ENCODE measurements at places on chromosomes 11 and 22.

DNA sequence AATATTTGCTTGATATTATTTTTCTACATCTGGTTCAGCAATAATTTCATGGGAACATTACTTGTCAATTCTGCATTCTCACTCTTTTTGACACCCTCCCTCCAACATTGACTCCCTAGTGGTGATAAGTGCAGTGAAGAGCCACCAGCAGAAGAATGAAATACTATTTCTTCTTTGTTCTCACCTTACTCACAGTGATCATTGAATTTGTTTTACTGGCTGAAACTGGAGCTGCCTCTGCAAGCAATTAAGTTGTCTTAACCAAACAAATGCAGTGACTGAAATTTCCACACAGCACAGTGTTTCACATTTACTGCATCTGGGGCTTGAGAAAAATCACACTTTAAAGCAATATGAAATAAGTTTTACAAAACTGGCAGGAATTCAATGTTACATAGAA lies 189.8 kb downstream of the JRKL start:
- DNase-seq: no peak

DNA sequence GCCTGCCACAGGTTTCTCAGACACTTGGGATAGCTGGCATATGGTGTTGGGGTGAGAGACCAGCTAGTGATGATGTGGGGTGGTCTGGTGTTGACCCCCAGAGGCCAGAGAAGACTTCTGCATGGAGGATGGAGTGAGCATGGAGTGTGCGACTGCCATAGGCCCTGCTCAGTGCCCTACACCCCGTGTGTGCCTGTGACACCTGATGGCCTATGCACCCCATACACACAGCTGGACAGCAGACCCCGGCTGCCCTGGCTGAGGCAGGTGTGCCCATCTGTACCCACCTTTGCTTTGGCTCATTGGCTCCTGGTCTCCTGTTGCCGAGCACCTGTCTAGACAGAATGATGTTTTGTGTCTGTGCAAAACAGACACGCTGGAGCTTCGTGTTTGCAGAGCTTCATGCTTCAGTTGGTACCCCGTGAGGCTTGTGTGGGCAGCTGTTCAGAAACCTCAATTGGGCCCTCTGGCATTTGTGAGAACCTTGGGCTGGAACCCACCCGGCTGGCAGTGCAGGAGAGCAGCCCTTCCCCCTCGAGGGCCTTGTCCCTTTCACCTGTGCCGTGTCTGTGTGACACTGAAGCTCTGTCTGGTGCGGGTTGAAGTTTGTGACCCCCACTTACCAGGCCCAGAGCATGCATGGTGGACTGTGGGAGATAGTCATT lies 27.6 kb downstream of the BCR start:
- no peak for DNase-seq

GRCh38 chr11:20277014-20277413 lies 86.5 kb upstream of the HTATIP2 start:
- no peak for DNase-seq

DNA sequence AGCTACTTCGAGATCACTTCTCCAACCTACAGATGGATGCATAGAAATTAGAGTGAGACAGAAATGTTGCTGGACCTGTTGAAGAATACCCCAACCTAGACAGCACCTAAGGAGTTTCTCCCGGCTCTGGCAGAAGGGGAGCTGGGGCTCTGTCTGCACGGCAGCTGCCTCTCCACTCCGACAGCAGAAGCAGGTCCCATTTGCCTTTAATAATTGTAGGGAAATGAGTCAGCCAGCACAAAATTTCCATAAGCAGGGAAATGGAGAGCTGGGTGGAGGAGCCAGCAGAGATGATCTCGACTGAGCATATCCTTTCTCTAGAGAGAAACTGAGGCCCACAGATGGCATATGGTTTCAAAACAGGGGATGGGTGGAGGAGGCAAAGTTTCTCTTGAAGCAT lies 80.1 kb downstream of the EFCAB6 start:
- DNase-seq: no peak

DNA sequence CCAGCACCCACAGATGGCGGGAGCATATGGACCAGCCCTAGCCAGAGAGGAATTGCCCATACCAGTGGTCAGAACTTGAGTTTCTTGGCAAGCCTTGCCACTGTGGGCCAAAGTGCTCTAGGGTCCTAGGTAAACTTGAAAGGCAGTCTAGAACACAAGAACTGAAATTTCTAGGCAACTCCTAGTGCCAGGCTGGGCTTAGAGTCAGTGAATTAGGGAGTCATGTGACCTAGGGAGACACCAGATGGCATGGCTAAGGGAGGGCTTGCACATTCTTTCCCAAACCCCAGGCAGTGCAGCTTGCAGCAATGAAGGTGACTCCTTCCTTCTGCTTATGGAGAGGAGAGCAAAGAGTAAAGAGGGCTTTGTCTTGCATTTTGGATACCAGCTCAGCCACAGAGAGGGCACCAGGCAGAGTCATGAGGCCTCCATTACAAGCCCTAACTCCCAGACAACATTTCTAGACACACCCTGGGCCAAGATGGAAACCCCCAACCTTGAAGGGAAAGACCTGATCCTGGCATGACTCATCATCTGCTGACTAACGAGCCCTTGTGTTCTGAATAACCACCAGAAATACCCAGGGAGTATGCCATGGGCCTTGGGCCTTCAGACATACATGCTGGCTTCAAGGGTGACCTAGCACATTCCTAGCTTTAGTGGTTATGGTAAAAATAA lies 19.2 kb upstream of the OR56A3 start:
- DNase-seq: no peak

- no peak for DNase-seq
Measured at GRCh38 chr22:41848468-41848867, 15.6 kb downstream of the SREBF2 start.

- DNase-seq: no peak
Measured at GRCh38 chr11:111299101-111300026, 1.0 kb downstream of the POU2AF3 start.

DNA sequence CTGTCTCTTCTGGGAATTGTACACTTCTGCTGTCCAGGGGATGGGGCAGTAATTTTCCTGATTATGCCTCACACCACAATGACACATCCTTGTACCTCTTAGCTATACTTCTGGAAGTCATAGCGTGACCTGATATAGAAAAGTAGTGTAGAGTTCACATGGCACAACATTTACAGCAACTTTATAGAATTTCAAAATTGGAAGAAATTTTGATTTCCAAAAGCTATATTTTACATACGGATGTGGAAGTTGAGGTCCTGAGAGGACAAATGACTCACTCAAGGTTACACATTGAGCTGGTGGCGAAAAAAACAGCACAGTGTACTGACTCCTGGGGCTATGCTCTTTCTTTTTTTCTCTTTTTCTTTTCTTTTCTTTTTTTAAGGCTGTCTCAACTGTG lies 6.3 kb upstream of the CYP2R1 start:
- no peak for DNase-seq

- DNase-seq: no peak
Measured at GRCh38 chr11:45026835-45027234, 76.2 kb upstream of the TP53I11 start.

- no peak for DNase-seq
Measured at GRCh38 chr22:43711681-43712080, 100.4 kb downstream of the EFCAB6 start.

DNA sequence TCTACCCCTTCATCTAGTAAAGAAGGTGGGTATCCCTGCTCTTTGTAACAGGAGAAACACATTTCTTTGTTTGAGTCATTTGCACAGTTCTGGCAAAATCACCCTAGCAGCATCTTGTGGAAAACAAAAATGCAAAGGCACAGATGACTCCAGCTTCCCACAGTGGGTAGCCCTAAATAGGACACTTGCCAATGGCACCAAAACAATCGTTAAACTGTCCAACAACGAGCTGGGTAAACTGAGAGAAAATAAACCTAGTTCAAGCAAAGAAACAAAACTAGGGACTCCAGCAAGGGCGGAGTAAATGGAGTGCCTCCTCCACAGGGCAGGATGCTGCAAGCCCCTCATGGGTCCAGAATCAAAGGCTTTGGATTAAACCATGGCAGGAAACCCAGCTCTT lies 239.5 kb downstream of the NTM start:
- no peak for DNase-seq

- no peak for DNase-seq
Measured at GRCh38 chr11:44494785-44495184, 70.7 kb upstream of the CD82 start.

GRCh38 chr11:90822996-90823395 lies 600.1 kb upstream of the CHORDC1 start:
- DNase-seq: no peak

DNA sequence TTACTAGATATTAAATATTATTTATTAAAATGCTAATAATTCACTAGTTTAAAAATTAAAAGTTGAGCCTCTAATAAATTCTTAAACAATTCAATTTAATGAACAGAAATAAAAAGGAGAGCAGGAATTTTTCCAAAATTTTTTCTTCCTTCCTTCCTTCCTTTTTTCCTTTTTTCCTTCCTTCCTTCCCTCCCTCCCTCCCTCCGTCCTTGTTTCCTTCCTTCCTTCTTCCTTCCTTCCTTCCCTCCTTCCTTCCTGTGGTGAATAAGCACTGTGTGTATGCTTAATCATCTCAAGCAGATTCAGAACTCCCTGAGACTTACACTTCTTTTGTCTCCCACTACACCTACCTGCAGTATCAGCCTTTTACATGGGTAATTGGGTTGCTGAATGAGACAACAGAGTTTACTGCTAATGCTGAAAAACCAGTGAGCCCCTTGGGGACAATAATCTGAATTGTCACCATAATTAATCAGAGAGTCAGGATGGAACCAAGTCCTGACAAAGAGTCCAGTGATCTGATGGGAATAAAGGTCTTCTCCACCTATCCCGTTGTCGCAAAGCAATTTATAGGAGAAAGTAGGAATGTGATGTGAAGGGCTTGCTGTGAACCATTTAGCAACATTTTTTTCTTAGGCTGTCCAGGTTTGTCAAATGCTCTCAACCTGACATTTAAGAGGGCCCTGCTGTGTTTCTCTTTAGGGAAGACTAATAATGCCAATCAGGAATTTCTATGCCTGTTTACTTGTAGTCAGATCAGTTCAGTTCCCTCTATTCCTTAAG lies 58.1 kb upstream of the CEP295 start:
- no peak for DNase-seq

DNA sequence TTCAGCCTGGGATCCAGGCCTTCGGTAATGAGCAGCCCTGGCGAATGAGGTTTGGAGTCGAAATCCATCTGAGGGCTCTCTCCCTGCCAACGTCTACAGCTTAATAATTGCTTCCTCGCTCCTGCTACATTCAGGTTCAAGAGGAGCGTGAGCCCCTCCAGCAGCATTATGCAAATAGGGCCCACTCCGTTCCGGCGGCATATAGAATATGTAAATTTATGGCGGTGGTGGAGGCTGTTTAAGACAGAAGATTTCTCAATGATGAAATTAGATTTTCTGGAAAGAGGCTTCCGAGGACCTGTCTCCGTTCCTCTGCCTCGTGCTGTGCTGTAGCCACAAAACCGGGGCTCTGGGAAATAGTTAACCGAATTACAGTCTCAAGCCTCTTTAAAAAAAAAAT lies 402.8 kb downstream of the MIAT start:
- no peak for DNase-seq

GRCh38 chr11:1224111-1224490 lies 1.2 kb downstream of the MUC5B start:
- no peak for DNase-seq

DNA sequence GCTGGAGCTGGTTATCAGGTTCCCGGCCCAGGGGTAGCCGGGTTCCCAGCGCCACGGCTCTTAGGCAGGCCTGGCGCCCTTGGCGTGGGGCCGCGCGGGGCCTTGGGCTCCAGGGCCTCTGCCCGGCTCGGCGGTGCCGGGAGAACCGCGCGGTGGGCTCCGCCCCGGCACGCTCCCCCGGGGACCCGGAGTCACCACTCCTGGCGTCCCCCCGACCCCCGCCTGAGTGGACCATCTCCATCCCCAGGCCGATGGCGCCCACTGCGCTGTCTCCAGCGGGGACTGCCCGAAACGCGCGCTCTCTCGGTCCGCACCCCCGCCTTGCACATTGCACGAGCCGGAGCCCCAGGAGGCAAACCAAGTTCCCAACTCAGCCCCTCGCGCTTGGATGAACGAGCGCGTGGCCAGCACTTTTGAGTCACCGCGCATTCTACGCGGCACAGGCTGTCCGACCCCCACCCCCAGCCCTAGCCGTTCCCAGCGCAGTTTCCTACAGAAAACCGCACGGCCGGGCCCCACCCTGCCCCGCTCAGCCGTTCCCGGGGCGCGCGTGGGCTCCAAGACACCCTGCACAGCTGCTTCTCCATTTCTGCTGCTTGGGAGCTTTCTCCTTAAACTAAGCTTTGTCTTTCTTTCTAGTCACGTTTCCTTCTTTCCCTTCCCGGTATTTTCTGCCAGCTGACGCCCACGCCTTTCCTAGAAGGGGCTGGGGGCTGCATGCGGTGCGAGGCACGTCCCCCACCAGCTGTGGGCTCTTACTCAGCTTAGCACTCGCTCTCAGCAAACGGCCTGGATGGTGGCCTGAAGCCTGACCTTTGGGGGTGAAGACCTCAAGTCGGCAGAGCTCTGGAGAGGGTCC lies 650 bp upstream of the CHID1 start:
- DNase-seq: no peak

- no peak for DNase-seq
Measured at GRCh38 chr11:82216927-82217570, 516.6 kb downstream of the FAM181B start.

DNA sequence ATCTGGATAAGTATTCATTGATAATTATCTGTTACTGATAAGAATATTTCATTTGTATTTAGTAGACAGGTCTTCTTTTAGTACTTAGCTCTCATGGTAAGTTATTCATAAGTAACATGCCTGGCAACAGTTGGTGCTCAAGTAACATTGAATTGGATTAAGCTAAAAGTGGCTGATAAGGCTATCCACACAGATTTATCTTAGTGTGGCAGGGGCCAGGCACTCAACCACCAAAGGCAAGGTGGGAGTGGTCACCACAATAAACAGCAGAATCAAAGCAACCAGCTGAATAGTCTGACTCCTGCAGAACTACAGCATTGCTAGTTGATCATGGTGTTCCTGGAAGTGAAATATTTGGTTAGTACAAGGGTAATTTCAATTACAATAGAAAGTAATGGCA lies 33.0 kb upstream of the NARS2 start:
- DNase-seq: no peak

DNA sequence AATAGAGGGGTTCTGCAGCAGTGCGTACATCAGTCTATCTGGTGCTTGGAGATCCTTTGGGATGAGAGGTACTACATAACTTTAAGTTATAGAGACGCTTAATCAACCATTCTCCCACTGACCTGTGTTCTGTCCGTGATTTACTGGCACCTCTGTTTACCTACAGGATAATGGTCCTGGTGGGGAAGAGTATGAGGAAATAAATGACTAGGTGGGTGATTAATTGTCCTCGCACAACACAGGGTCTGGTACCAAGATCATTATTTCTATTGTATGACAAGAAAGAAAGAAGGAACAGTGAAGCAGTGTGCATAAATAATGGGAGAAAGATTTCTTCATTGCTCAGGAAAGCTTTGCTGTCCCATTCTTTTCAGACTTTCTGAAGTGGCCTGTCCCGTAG lies 32.8 kb upstream of the FJX1 start:
- DNase-seq: no peak
